ENCODE measurements at places on chromosomes 4 and X.

- no peak for DNase-seq
These were observed 1170.9 kb downstream of the NLGN4X start for GRCh38 chrX:5057786-5058185.

GRCh38 chr4:102449751-102450352 is 51.3 kb upstream of the NFKB1 start:
- DNase-seq = peak; percentile 50

DNA sequence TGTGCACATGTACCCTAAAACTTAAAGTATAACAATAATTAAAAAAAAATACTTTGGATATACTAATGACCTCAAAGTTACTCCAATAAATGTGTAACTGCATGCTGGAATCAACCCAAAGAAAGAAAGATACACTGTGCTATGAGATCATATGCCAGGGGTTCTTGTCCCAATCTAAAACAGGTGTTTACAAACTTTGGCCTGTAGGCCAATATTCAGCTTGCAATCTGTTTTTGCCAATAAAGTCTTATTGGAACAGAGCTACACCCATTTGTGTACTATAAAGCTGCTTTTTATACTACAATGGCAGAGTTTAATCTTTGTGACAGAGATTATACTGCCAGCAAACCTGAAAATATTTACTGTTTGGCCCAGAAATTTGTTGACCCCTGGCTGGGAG is 138.8 kb upstream of the AFF2 start:
- DNase-seq = no peak

GRCh38 chr4:72631296-72631695 is 62.3 kb upstream of the ADAMTS3 start:
- DNase-seq = no peak

- DNase-seq = no peak
These were observed 41.1 kb upstream of the PDK3 start for GRCh38 chrX:24423960-24424359.

DNA sequence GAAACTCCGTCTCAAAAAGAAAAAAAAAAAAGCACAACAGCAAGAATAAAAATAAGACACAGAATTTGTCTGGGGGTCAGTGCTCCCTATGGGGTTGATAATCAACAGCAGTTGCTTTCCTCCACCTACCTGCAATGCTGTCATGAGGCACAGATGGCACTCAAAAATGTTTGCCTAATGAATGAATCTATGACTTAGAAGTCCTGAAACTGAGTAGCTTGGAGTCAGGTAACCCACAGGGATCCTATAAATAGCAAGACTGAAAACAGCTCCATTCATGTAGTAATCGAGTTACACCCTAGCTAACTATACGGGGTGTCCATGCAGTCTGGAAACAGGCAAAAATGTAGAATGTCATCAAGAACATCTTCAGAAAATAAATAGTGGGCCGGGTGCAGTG is 19.8 kb upstream of the DDX3X start:
- no peak for DNase-seq

- DNase-seq = no peak
These were observed 57.1 kb downstream of the COMMD8 start for GRCh38 chr4:47406408-47406807.

DNA sequence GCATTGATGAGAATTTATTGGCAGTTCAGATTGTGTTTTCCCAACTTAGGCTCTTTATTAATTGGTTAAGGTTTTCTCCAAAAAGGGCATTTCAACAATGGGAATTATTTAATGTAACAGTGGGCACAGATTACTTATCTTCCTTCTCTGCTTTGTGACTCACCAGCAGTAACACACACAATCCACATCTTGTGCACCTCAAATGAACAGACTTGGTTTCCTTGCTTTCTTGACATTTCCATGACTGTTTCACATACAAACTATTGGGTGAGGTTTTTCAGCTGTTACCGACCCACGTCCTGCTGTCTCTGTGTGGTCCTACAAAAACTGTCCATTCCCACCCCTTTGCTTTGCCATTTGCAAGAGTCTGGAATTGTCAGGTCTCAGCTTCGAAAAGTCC is 38.1 kb downstream of the CCNI start:
- no peak for DNase-seq

- no peak for DNase-seq
These were observed 101.9 kb upstream of the BCOR start for GRCh38 chrX:40199704-40200103.

- DNase-seq = no peak
These were observed 525.5 kb upstream of the ZFP42 start for GRCh38 chr4:187470061-187470460.

GRCh38 chr4:24741910-24742309 is 53.5 kb upstream of the SOD3 start:
- DNase-seq = no peak

DNA sequence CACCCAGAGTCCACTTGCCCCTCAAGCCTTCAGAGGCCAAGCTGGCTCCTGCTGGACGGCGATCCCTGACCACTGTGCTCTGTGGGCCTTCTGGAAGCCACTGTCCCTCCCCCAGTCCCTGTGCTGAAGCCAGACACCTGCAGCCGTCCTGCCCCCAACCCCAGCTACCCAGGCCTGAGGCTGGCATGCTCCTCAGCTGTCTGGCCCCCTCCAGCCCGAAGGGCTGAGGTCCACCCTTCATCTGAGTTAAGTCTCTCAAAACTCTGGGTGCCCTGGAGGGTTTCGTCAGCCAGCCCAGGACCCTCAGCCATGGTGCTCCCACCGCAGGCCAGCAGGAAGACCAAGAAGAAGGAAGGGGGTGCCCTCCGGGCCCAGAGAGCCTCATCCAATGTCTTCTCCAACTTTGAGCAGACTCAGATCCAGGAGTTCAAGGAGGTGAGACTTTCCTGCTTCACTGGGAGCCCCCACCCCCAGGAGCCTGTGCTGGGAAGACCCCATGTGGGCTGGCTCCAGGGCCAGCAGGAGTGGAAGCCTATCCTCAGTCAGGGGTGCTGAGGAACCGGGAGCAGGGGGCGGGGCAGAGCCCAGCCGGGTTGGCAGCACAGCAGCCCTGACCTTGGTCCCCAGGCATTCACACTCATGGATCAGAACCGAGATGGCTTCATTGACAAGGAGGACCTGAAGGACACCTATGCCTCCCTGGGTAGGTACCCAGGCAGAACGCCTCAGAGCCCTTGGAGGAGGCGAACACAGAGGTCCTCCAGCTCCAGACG is 4.2 kb downstream of the MYL5 start:
- no peak for DNase-seq

GRCh38 chr4:38076153-38076669 is 116.0 kb downstream of the PTTG2 start:
- DNase-seq = no peak

DNA sequence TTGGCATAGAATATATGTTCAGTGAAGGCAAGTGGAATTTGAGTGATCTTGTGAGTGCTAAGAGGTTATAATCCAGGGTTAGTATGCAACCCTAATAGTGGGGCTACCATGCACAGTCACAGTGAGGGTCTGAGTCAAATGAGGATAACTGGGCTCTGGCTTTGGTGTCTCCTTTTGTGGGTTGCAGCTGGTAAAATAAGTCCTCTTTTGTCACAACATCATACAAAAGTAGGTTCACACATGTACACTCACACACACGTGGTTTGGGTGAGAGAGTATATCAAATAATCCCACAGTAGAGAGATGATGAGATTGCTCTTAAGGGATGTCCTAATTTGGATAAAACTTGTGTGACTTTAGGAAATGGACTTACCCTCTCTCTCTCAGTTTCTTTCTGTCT is 79.6 kb upstream of the EOLA2 start:
- DNase-seq = no peak

DNA sequence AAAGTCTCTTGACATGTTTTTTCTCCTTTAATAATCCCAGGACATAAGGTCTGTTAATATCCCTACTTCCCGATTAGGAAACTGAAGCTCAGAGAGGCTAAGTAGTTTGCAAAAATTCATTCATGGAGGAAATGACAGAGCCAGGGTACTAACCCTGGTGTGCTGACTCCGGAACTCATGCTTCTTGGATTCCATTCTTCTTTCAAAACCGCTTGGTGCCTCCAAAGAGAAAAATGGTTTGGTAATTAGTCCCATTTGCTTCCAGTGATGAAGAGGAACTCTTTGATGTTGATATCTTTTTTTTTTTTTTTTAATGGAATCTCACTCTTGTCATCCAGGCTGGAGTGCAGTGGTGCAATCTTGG is 146.9 kb downstream of the PALLD start:
- DNase-seq = no peak

GRCh38 chr4:179624768-179625181 is 2182.5 kb upstream of the AGA start:
- DNase-seq = no peak

Data from naive thymus-derived CD8-positive, alpha-beta T cell (primary cell).